Iris pigment epithelial cell (primary cell): ENCODE measurements at places on chromosomes 2 and 18.

- DNase-seq: no peak
Observed at GRCh38 chr2:28270456-28271152, 122.1 kb upstream of the FOSL2 start.

- peak; percentile 63 for DNase-seq
Observed at GRCh38 chr18:74945774-74946545, 263.0 kb downstream of the PTGR3 start.

DNA sequence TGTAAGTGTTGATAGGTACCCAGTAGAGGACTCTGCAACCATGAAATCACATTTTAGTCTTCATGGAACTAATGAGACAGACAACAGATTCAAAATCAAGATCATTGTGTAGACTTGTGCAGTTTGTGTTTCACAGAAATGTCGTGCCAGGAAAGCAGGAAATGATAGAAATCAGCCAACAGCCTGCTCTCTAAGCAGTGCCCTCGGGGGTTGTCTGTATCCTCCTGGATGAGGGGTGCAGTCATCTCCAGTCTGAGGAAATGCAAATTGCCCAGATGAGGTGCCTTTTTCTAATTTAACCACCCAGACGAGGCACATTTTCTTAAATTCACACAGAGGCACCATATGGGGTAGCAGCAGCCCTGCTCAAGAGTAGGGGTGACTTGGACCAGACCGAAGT is 663.1 kb downstream of the XIRP2 start:
- DNase-seq: no peak

DNA sequence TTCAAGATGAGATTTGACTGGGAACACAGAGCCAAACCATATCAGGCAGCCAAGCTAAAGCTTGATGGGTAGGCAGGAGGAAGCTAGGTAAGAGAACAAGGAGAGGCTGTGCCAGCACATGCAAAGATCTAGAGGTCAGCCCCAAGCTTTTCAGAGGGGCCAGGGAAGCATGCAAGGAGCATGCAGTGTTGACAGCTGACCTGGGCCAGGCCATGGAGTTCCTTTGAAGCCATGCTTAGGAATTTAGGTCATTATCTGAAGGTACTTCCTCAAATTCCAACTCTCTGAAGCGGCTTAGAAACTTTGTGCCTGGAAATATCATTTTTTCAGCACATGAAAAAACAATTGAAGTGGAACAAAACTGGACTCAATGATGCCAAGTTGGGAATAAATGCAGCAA is 130.8 kb downstream of the SPAG16 start:
- DNase-seq: no peak

DNA sequence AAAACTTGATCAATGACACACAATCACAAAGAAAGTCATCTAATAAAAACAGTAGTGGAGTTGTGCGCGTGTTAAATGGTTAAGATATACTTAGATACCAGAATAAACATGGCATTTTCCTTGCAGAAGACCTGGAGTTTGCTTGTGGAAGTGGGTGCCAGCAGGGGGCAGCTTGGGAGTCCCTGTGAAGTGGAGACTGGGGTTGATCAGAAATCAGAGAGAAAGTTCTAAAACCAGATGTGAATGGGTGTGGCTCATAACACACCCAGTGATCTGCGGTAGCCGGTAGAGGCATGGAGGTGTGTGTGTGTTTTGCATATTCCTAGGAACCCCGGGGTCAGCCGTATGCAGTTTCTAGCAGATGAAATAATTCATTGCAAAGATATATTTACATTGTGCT is 300.1 kb upstream of the TRIB2 start:
- peak; percentile 65 for DNase-seq

- peak; percentile 82 for DNase-seq
Observed at GRCh38 chr2:28322981-28323396, 69.7 kb upstream of the FOSL2 start.

DNA sequence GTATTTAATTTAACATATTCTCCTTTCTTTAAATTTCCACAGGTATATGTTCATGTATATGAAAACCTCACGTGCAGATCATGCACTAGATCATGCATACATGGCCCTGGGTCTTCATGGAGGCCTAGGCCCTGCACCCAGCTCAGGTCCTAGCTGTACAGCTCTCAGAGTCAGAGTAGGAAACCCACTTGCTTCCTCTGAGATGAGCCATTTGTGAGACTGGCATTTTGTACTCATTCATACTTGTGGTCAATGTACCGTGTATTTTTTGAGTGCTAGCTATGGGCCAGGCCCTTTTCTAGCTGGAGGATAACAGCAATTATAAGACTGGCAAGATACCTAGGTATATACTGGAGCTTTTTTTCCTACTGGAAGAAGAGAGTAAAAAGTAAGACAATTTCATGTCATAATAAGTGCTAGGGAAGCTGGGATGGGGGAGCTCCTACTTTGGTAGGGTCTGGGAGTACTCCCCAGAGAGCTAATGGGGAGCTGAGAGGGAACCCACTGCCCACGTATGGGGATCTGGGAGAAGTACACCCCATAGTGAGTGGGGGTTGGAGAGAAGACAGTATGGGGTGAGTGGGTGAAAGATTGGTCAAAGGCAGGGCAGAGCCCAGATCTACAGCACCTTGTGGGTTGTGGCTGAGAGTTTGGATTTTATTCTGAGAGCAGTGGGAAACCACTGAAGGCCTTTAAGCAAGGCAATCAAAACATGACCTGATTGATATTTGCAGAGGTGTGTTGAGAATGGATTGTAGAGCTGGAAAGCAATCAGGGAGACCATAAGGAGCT is 72.0 kb downstream of the POLE4 start:
- no peak for DNase-seq

DNA sequence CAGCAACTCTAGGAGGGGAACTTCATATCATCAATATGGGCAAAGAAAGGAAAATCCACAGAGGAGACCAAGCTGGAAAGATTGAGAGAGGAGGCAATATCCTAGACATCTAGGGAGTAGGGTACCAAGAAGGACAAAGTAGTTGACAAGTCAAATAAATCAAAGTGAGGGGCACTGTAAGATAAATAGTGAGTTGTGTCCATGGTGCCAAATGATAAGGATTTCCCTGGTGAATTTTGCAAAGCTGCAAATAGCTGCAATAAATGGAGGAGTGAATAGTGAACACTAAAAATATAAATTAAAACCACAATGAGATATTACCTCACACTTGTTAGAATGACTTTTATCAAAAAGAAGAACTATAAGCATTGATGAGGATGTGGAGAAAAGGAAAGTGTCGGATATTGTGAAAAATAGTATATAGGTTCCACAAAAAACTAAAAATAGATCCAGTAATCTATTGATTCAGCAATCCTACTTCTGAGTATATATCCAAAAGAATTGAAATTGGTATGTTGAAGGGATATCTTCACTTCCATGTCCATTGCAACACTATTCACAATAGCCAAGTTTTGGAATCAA is 258.2 kb upstream of the FN1 start:
- DNase-seq: no peak
